ENCODE measurements at places on chromosomes 7 and 10.
A peak's percentile ranks its signal among the peaks of the same experiment; 100 is the strongest.

- no peak for DNase-seq
Measured at GRCh38 chr10:79069325-79070080, 737 bp downstream of the ZMIZ1 start.

GRCh38 chr7:132672200-132672990 lies 96.1 kb upstream of the PLXNA4 start:
- peak; percentile 12 for DNase-seq

DNA sequence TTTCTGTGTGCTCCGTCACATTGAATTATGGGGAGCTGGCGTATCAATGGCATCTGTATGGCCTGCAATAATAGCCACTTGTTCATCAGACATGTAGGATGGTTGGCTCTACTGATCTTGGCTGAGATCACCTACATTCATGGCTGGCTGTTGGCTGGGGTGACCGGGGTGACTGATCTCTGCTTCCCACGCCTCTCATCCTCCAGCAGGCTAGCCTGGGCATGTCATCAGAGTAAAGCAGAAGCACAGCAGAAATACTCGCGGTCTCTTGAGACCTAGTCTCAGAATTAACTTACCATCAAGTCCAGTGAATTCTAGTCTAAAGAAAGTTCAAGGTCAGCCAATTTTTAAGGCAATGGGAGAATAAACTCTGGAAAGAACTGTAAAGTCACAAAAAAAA lies 257.7 kb upstream of the GLI3 start:
- peak; percentile 25 for DNase-seq

- no peak for DNase-seq
Measured at GRCh38 chr7:79520543-79520942, 67.1 kb upstream of the MAGI2 start.

- no peak for DNase-seq
Measured at GRCh38 chr10:108421266-108421665, 1256.8 kb upstream of the SORCS1 start.

- no peak for DNase-seq
Measured at GRCh38 chr10:102627291-102627735, 17.0 kb upstream of the TRIM8 start.

DNA sequence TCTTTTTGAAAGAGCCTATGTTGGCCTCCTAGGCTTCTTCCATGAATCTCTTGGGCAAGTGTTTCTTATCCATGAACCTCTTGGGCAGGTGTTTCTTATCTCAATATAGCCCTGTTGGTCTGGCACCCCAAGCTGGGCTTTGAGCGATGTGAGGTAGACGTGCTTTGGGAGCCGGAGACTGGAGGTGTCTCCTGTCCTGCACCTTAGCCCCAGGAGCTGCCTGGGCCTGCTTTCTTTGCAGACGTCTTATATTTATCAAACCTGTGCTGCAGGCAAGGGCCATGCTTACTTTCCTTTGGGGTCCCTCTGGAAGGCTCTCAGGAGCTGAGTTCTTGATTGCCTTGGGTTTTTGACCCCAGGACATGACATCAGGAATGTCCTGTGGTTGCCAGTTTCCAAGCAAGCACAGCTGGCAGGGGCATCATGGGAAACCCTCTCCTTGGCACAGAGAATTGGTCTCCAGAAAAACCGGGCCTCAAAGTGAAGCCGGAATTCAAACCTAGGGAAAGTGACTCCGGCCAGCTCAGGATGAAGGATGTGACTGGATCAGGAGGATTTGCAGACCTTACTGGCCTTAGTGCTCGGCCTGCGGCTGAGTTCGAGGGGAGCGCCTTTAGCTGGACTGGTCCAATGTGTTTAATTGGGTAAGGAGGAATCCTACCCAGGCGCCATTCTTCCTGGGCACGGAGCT lies 2.8 kb downstream of the JAKMIP3 start:
- DNase-seq = no peak

DNA sequence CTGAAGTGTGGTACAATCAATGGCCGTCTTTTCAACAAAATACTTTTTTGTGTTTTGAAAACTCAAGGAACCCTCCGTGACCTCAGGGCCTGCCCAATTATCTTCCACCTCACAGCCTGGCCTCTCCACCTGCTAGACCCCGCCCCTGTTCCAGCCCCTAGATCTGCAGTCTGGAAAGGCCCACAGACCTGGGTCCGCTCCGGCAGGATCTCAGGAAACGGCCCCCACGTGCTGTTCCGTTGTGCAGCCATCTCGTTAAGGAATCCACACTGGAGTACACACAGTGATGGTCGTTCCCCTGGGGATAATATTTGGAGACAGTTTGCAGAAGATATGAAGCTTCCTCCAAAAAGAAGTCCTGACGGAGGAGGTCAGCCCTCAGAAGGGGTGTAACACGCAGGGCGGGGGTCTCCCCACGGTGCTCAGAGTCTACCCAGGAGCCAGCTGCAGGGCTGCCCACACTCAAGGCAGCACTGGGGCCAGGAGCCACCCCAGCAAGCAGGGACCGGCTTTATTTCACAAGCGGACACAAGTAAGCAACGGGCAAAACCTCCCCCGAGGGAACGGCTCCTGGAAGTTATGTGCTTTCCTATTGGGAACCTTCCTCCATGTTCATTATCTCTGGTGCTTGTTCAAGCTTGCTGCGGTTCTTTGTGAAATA lies 73.4 kb downstream of the TCERG1L start:
- no peak for DNase-seq

Measured in HT1080 (cell line).